ENCODE measurements at places on chromosomes 3 and 15.

GRCh38 chr15:74422652-74423430, 10.9 kb downstream of the SEMA7A start:
- no peak for DNase-seq

DNA sequence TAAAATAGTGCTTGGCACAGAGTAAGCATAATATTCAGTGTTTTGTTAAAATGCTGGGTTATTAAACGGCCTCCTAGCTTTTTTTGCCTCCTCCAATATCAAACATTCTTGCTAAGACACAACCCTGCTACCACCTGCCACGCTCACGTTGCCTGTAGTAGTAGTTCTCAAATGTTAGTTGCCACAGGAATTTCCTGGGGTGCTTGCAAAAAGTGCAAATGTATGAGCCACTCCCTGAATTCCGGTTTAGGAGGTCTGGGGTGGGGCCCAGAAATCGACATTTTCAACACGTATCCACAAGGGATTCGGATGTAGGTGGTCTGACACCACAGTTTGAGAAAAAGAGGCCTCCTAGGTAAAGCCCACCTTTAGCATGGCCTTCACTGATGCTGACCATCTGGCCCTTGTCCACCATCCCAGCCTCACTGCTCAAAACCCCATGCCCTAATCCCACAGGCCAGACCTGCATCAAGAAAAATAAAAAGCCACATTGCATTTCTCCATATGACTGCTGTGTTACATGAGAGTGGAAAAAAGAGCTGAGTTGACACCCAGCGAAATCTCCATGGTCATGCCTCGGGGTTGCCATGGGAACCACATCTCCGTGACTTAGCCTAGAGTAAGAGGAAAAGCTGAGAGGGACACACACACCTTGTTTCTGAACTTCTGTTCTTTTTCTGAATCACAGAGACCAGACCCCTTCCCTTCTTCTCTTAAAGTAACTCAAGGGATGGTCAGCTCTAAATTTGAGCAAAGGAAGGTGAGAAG, 116.4 kb upstream of the HES1 start:
- DNase-seq: no peak

- DNase-seq: no peak
These were observed 557.6 kb downstream of the IGSF11 start for GRCh38 chr3:118476885-118477618.

DNA sequence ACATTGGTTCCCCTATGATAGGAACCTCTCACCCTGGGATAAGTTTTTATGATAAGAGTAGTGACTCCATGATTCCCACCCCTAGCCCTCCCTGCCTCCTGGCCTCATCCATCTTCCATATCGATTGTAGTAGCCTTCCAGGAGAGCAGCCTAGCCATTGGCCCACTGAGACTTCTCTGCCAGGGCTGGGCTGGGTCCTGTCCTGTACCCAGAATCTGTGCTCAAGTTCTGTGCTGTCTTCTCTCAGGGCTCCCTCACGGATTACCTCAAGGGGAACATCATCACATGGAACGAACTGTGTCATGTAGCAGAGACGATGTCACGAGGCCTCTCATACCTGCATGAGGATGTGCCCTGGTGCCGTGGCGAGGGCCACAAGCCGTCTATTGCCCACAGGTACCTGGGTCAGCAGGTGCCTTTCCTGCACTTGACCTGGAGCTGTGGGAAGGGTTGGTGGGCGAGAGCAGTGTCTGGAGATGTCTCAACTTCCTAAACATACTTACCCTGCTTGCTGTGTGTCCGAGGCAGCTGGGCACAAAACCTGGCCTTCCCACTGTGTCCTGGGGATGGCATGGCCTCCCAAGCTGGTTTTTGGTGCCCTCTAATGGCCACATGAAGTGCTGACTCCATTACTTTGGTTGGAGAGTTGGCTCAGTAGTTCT, 16.6 kb upstream of the EXOG start:
- DNase-seq: peak; percentile 60

- no peak for DNase-seq
These were observed 47.0 kb downstream of the MTHFS start for GRCh38 chr15:79849789-79850188.

DNA sequence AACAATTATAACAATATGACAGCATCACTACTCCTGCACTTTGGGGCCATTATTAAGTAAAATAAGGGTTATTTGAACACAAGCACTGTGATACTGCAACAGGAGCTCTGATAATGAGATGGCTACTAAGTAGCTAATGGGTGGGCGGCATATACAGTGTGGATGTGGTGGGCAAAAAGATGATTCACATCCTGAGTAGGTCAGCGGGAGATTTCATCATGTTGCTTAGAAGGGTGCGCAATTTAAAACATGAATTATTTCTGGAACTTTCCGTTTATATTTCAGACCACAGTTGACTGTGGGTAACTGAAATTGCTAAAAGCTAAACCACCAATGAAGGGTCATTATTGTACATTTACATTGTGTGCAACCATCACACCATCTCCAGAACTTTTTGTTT, 42.3 kb downstream of the FBXO22 start:
- DNase-seq: no peak

DNA sequence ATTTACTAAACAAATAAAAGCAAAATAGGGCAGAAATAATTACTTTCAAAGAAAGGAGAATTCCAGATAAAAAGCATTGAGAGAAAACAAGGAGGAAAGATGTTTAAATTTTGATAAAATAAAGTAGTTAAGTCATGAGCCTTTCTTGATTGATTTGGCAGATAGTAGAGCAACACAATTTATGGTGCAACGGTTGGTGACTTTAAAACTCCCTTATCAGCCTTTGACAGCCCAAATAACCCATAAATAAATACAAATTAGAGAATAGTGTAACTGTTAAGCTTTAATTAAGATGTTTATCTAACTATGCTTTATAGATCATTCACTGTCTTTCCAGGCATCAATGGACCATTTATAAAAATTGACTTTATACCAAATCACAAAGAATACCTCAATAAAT, 54.0 kb upstream of the EIF1B start:
- DNase-seq: no peak

- no peak for DNase-seq
These were observed 62.3 kb upstream of the GATA2 start for GRCh38 chr3:128555098-128555825.

DNA sequence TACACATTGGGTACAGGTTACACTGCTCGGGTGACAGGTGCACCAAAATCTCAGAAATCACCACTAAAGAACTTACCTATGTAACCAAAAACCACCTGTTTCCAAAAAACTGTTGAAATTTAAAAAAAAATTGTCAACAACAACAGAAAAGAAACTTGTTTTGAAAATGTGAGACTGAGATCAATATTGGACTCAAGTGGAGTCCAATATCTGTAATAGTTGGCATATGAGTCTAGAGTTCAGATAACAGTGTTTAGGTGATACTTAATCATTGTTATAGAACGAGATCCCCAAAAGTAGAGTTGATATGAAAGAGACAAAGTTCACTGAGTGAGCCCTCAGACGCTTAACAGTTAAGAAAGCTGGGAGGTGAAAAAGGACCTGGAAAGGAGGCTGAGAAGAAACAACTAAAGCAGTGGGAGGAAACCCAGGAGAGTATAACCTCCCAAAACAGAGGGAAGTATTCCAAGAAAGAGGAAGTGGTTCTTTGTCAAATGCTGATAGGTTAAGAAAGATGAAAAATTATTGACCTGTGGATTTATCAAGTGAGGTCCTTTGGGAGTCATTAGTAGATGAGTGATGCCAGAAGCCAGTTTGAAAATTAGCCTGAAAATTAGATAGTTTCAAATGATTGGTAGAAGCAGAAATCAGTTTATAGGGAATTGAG, 388.6 kb upstream of the DPH6 start:
- no peak for DNase-seq

DNA sequence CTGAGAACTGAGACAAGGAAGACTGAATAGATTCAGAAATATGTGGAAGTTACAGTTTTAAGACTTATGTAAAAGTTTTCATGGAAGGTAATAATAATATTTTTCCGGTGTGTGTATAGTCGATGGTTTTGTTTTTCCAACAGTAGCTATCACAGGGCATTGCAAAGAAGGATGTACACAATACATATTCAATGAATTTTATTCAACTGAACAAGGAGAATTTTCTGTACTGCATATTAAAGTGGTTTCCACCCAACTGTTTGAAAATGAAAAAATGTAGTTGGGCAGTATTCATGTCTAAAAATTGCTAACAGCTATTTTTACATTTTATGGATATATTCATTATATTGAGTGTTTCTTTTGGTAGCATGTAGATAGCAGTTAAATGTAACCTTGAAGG, 350.3 kb upstream of the ATP10A start:
- no peak for DNase-seq
